Daoy (cell line): ENCODE measurements at places on chromosomes 11 and 22. TPM values are rescaled to one million over a fixed set of nuclear protein-coding genes. Genes with fewer than 3 reads are reported as not detected.

Gene KCNJ5
- not detected in 2 replicates for total RNA-seq

DNA sequence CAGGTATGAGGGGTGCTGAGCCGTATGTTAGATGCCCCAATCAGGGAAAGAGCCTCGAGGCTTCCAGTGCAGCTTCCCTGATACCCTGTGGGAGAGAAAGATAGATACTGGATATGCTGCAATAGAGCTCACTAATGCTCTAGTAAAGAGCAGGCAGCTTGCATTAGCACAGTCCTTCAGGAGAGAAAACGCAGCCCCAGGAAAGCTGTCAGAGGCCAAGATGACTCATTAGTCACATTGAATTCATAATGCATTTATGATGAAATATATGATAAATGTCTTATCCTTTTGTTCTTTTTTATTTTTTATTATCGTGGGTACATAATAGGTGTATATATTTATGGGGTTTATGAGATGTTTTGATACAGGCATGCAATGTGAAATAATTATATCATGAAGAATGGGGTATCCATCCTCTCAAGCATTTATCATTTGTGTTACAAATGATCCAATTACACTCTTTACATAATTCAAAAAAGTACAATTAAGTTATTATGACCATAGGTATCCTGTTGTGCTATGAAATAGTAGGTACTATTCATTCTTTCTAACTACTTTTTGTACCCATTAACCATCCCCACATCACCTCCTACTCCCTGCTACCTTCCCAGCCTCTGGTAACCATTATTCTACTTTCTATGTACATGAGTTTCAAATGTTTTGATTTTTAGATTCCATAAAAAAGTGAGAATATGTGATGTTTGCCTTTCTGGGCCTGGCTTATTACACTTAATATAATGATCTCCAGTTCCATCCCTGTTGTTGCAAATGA lies 94.5 kb upstream of the TOP3B start:
- no peak for DNase-seq

DNA sequence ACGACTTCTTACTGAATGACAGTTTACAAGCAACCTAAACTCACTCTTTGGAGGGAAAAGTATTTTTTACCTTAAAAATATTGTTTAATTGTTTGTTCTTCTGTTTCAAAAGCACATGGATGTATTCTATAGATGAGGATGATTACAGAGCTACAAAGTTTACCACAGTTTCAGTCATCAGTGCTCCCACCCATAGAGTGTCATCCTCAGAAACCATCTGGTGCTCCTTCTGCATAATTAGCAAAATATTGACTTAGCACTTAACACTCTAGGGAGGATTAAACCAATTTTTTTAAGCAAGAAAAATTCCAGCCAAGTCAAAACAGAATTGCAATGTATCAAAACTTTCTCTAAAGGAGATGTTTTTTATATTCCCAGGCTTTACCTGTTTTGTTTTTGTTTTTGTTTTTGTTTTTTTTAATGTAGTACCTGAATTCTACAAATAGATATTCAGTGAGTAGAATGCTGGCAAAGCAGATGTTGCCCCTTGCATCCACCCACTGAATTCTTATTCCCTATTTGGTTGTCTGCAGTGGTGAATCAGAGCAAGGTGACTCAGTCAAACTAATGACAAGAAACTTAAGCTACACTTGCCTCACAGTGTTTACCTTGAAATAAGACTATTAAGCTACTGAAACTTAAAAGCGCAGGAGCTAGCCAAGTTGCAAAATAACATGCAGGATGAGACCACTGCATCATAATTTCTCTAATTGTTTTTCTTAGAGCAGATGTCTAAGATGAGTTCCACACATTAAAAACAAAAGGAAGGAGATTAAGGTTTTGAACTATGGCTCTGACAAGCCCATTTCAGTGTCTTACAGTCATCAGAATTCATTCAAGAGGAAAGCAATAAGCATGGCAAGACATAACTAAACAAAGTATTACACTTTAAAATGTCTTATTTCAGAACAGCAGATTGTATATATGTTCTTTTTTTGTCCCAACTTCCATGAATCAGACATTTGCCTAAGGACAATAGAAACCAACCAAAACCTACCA lies 155.1 kb upstream of the SOX6 start:
- DNase-seq: peak; percentile 66

Gene LMO2
- 2.0 and 6.0 TPM in 2 replicates for total RNA-seq

- no peak for DNase-seq
Measured at GRCh38 chr11:132588366-132588765, 943.9 kb downstream of the OPCML start.

GRCh38 chr22:35567351-35568141 lies 26.9 kb downstream of the RASD2 start:
- DNase-seq: no peak
